ENCODE measurements at places on chromosomes 11 and 22.

DNA sequence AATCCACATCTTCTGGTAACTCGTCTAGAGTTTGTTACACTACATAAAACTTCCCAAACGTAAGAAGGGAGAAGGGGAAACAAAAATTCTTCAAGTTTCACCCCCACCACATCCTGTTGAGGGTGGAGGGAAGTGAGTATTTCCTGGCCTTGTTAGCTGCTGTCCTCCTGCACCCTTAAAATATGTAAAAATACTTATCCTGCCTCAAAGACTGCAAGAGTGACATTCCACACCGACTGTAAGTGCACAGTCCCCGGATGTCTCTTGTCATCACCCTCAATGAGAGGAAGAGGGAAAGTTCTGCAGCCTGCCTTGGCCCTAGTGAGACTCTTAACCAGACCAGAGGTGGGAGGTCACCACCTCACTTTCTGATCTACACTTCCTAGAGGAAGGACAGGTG, 3.3 kb downstream of the TMEM121B start:
- DNase-seq: no peak

- no peak for DNase-seq
Measured at GRCh38 chr11:86431258-86431657, 56.6 kb downstream of the CCDC81 start.

GRCh38 chr11:66002648-66003225, 434 bp downstream of the BANF1 start:
- peak; percentile 61 for DNase-seq

- no peak for DNase-seq
Measured at GRCh38 chr11:81993755-81994154, 739.9 kb downstream of the FAM181B start.

DNA sequence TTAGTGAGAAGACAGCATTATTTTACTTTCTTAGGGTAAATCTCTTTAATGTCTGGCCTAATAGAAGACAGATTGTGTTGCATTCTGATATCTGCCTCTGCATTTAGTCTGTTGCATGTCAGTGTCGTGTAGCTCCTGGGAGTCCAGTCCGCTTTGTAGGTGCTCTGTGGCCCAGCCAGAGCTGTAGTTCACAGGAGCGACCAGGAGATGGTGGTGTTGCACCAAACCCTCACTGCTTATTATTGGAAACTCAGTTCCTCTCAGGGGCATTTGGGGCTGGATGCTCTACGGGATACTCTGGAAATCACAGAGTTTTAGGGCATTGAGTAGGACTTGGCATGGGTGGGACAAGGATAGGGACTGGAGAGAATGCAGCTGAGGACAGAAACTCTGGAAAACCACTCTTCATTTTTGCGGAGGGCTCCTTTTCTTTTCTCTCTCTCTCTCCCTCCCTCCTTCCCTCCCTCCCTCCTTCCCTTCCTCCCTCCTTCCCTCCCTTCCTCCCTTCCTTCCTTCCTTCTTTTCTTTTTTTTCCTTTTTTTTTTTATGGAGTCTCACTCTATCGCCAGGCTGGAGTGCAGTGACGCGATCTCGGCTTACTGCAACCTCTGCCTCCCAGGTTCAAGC, 21.7 kb downstream of the MIAT start:
- peak; percentile 36 for DNase-seq

DNA sequence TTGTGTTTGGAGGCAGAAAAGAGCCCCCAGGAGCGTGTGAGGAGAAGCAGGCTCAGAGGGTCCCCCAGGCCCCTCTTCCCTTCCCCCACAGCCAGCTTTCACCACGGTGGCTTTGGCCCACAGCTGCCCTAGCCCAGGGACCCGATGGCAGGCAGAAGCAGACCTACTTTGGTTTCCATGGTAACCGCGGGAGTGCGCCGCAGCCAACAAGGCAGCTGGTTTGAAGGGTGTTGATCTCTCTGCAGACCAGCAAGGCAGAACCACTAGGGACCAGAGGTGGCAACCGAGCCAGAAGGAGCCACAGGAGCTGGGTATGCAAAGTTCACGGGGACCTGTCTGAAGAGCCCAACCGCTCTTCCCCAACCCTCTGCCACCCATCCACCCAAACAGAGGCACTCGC, 69.4 kb downstream of the BUD13 start:
- no peak for DNase-seq

- DNase-seq: no peak
Measured at GRCh38 chr11:28529540-28530410, 421.6 kb downstream of the METTL15 start.

- peak; percentile 88 for DNase-seq
Measured at GRCh38 chr22:32411829-32412592, at the start of gene RTCB. Gene RTCB, minus strand, starts transcription at chr22:32412247. Its CDS starts 91 bp downstream, at chr22:32412156.

- no peak for DNase-seq
Measured at GRCh38 chr11:11409901-11410300, 56.9 kb upstream of the CSNK2A3 start.

DNA sequence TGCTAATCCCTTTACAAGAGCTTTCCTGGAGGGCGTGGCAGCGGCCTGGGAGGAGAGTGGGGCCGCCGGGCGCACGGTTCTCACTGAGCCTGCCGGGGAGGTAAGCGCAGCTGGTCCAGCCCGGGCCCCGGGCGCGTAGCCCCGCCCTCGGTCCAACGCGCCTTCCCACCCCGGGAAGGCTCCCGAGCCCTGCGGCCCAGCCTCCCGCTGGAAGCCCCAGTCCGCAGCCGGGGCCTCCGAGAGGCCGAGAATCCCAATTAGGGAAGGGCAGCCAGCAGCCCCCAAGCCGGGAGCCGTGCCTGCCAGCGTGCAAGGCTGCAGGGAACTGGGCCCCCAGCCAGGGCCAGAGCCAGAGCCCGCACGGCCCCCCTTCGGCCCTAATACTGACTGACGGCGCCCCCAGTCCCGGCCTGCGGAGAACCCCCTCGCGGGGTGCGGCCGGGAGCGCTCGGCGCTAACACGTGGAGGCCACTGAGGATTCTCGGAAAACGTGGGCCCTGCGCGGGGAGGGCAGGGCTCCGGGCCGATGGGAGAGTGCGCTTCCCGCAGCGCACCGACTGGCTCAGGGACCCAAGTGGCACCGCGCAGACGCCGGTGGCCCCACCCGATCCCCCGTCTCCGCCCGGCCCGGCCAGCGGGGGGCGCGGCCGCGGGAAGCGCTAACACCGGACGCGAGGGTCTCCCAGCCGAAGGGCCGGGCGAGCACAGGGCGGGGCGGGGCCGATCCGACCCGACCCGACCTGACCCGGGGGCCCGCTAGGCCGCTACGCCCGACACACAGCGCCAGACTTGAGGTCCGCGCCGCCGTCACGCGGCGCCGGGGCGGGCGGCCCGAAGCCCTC, 5.7 kb downstream of the ZFTA start:
- no peak for DNase-seq

GRCh38 chr11:59172345-59173079, 580 bp downstream of the DTX4 start:
- DNase-seq: no peak

DNA sequence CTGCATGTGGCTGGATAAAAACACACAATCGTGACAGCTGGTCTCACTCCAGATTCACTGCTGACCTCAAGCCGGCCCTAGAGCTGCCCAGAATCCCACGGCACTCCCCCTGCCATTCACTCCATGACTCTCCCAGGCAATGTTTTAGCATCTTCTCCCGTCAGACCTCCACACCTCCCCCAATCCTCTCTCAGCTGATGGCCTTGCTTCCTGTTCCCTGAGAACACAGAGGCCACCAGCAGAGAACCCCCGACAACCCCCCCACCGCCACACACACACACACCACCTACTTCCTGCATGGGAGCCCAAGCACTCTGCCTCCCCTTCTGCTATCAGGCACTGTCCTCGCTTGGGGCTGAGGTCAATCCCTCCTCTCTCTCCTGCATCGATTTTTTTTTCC, 9.3 kb downstream of the TNKS1BP1 start:
- no peak for DNase-seq

GRCh38 chr11:34605481-34606325, 15.2 kb upstream of the EHF start:
- no peak for DNase-seq

Measured in stimulated activated CD4-positive, alpha-beta T cell treated with anti-CD3 and anti-CD28 coated beads, Interleukin-2, amount 100 ng/mL, for 4 hours (primary cell).